GOT3 (cell line): ENCODE measurements at places on chromosomes 12 and 14.

GRCh38 chr14:90368946-90369721, 27.7 kb upstream of the CALM1 start:
- no peak for DNase-seq

DNA sequence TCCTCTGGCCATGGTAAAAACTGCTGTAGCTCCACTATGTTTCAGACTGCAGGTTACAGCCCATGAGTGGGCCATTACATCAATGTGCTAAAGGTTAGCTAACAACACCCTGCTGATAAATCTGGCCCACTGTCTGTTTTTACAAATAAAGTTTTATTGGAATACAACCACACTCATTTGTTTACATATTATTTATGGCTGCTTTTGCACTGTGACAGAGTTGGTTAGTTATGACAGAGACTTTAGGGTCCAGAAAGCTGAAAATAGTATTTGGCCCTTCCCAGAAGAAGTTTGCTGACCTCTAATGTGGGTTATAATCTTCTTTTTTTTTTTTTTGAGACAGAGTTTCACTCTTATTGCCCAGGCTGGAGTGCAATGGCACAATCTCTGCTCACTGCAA, 134.2 kb upstream of the PWP1 start:
- no peak for DNase-seq

DNA sequence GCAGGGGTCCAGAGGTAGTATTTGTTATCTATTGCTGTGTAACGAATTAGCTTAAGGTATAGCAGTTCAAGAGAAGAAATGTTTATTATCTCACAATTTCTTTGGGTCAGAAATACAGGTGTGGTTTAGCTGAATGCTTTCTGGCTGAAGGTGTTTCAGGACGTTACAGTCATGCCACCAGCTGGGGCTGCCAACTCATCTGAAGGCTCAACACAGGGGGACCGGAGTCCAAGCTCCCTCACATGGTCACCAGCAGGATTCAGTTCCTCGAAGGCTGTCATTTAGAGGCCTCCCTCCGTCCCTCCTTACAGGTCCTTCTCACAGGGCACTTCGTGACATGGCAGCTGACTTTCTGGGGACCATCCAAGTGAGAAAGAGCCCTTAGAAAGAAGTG, 37.5 kb upstream of the SINHCAF start:
- no peak for DNase-seq

- no peak for DNase-seq
Observed at GRCh38 chr14:69796797-69797500, at the start of gene SLC10A1. Gene SLC10A1, minus strand, starts transcription at chr14:69797241. Its CDS starts 86 bp downstream, at chr14:69797155.

GRCh38 chr14:100298551-100299237, 7.5 kb downstream of the SLC25A29 start:
- no peak for DNase-seq

DNA sequence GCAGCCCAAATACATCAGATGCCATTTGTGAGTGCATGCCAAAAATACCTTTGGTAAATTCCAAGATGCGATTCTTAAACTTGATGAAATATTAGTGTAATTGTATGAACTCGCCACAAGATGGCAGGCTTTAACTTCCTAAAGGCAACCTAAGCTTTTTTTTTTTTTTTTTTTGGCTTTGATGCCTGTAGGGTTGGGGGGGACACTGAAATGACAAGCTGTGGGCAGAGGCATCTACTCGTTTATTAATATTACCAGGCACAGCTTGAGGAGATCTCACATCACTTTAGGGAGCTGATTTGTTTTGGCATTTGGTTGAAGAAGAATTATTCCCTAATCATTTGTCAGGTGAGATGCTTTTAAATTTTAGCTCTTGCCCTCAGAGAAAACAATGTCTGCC, 126.7 kb upstream of the CCDC196 start:
- no peak for DNase-seq

- DNase-seq = no peak
Observed at GRCh38 chr14:50844391-50844790, 13.4 kb upstream of the NIN start.

DNA sequence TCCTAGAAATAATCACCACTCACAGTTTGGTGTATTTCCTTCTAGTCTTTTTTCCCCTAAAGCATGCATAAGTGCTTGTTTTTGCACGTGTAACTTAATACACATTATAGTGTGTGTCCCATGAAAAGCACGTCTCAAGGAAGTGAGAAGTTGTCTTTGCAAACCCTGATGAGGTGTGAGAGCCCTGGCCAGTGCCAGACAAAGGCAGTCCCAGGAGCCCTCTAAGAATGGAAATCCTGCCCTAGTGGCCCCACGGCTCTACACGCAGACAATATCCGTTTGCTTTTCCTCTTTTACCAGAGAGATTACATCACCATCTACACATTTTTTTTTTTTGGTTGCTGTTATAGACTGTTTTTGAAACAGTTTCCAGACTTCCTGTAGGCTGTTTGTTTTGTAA, 85.5 kb upstream of the FZD10 start:
- DNase-seq = no peak
